ENCODE measurements at places on chromosomes 16 and 17. TPM values are rescaled to one million over a fixed set of nuclear protein-coding genes. Genes with fewer than 3 reads are reported as not detected.

CFAP97D1 gene
- not detected for total RNA-seq

SDK2 gene
- total RNA-seq: under 0.01 TPM

C16orf86 gene
- 3.9 TPM for total RNA-seq

FOXO3B gene
- total RNA-seq: 1.7 TPM

RND2 gene
- 0.60 TPM for total RNA-seq

ARL17A gene
- total RNA-seq: 3.6 TPM

HSD17B1 gene
- 5.7 TPM for total RNA-seq

KATNIP gene
- total RNA-seq: 18.8 TPM

FOXJ1 gene
- not detected for total RNA-seq

CXCL16 gene
- 0.63 TPM for total RNA-seq

PNMT gene
- total RNA-seq: not detected

CRISPLD2 gene
- total RNA-seq: 3.1 TPM

PIGW gene
- 0.69 TPM for total RNA-seq

Data from bronchial smooth muscle cell (primary cell).